ENCODE measurements at places on chromosomes 5 and 9.
A peak's percentile ranks its signal among the peaks of the same experiment; 100 is the strongest.

GRCh38 chr5:168914491-168914890, 335.3 kb upstream of the PANK3 start:
- no peak for DNase-seq

GRCh38 chr9:92671323-92671722, 1.4 kb upstream of the IPPK start:
- peak; percentile 37 for DNase-seq

GRCh38 chr5:68418201-68418600, 202.6 kb downstream of the PIK3R1 start:
- no peak for DNase-seq

DNA sequence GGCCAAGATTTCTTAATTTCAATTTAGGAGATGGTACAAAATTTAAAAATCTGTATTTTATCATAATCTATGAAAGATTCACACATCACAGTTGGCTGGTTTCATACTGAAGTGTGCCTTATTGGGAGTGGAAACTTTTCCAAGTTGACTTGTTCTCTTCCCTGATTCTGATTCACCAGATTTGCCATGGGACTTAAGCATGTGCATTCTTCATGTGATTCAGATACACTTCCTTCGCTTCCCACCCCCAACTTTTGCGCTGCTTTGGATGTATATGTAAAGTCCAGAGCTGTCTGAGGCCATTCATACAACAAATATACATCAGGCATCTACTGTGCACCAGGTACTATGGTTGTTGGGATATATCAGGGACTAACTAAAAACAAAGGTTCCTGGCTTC, 34.4 kb downstream of the CPEB4 start:
- no peak for DNase-seq

DNA sequence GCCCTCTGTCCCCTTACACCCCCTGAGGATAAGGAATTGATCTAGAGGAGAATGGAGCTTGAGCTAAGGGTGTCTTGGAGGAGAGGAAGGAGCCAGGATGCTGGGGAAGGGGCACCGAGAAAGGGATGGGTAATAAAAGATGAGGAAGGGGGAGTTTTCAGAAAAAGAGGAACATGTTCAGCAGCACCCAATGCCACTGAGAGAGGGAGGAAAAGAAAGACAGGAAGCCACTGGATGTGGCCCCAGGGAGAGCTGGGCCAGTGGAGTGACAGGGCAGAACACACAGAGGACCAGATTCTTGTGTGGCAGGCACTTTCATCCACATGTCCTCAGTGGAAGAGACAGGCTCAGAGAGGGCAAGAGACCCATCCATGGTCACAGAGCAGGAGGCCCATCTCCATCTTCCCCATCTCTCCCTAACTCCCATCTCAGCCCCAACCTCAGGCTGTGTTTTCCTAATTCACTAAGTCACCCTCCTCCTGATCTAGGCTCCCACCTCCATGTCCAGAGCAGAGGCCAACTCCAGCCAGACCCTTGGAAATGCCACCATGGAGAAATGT, 7.2 kb downstream of the PFN3 start:
- no peak for DNase-seq

DNA sequence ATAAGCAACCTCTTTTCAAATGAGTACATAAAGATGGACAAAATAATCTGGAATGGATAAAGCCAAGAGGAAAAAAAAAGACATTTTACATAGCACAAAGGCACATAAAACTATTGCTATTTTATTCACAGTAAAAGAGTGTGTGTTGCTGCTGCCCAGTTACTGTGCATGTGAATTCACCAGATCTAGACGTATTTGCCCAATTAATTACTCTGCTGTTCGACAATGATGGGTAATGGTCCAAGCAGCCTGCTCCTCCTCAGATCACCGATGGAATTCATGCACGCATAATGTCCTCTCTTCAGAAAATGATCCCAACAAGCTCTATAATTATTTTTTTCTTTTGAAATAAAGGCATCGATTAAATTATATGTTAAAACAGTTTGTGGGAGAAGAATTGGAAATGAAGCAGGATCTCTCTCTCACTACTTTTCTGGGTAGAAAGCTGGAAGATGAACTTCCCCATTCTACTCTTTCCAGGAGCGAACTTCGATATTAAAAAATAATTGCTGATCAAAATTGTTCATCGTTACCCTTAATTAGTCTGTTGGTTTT, 357.4 kb upstream of the CCNH start:
- no peak for DNase-seq

DNA sequence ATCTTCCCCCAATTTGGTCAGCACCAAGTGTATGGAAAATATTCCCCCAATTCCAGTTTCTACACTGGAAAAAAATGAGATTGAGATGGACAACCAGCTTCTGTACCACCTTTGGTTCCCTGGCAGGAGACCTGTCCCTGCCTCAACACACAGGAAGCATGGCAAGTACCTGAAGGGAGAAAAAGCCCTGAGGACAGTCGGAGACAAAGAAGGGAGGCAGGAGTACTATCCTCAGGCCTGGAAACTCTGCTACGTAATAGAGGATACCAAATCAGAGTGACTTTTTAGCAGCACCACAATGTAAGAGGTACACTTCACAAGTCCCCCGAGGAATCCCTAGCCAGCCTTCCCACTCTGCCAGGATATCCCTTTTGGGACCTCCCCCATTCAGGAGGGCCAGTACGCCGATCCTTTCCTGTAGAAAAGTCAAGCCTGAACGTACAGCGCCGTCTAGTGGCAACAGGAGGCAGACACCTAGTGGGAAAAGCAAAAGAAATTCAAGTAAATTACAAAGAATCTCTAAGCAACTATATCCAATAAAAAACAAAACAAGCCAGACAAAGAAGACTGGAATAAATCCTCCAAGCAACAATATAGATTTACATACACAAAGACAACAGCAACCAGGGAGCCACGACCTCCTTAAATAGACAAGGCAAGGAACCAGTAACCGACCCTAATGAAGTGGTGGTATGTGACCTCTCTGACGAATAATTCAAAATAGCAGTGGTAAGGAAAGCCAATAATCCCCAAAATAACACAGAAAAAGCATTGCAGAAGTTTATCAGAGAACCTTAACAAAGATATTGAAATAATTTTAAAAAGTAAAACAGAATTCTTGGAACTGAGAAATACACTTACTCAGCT, 63.3 kb upstream of the SLCO6A1 start:
- DNase-seq, result no peak

DNA sequence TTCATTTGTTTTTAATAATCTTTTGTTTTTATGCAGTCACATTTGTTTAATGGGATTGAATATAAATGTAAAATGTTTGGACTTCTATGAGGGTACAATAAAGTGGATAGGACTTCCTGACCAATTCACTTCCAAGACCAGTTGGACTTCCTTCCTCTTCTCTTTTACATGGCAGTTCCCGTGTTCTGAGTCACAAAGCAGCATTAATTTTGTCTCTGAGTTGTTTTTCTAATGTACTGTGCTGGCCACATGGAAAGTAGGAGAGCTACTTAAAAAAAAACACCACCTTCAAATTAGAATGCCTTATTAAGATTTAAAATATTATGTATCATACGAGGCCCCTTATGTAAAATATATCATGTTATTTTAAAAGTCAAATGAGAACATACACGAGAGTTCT, 87.3 kb downstream of the CCDC171 start:
- DNase-seq, result no peak

DNA sequence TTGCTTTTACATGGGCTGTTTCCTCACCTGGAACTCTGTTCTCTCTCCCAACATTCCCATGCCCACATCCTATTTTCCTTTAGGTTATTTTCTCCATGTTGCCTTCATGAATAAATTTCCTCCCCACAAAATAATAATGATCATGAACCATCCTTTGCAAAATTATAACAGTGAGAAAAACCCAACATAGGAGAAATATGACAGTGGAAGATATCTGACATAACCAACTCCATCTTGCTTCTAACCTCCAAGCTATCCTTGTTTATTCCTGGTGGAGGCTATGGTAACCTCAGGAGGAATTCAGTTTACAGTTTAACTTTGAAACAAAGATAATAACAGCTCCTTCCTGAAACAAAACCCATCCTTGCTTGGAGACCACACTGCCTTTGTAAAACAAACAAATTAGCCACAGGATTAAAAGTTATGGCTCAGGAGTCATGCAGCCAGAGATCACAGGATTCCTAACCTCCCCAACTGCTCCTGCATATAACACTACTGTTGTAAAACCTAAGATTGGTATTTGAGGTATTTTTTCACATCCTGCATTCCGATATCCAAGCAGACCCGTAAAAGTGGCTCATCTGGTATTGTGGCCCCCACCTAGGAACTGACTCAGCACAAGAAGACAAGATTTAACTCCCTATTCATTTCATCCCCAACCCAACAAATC, 212.4 kb downstream of the TRIM32 start:
- no peak for DNase-seq

DNA sequence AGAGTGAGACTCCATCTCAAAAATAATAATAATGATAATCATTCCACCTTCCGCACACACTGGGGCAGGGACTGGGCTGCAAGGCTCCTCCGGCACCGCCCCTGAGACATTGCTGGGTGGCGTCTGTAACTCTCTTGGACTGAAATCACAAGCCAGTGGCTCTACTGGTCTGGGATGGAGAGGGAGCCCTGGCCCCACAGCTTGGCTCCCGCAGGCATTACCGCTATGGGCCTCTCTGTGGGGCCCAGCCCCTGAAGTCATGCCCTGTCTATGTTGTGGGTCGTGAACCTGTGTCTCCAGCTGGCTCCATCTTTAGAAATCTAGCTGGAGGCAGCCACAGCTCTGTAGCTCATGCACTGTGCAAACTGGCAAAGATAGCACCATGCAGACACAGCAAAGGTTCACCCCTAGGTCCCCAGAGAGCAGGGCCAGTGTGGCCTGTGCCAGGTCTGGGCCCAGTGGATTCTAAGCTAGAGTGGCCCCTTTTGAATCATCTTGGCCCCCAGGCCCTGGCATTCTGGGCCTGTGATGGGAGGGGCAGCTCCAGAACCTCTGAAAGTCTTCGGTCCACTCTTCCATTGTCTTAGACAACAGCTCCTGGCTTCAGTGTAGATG, 36.1 kb upstream of the COL5A1 start:
- no peak for DNase-seq

DNA sequence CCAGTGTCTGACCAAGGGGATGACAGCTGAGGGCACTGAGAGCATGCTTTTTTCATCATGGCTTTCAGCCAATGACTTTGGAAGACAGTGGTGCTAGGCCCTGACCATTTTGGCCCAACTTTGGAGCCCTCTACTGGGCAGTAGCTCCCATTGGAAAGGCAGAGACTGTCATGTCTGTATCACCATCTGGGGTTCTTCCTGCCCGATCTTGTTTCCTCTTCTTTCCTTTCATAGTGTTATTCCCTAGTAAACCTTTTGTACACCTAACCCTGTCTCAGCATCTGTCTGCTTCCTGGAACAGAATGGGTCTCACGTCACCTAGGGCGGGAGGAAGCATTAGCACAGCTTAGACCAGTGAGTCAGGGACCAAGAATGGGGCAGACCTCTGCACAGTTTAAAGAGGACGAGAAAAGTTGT, 97.4 kb upstream of the MAST4 start:
- no peak for DNase-seq

GRCh38 chr9:2241836-2242741, 226.9 kb downstream of the SMARCA2 start:
- peak; percentile 83 for DNase-seq

DNA sequence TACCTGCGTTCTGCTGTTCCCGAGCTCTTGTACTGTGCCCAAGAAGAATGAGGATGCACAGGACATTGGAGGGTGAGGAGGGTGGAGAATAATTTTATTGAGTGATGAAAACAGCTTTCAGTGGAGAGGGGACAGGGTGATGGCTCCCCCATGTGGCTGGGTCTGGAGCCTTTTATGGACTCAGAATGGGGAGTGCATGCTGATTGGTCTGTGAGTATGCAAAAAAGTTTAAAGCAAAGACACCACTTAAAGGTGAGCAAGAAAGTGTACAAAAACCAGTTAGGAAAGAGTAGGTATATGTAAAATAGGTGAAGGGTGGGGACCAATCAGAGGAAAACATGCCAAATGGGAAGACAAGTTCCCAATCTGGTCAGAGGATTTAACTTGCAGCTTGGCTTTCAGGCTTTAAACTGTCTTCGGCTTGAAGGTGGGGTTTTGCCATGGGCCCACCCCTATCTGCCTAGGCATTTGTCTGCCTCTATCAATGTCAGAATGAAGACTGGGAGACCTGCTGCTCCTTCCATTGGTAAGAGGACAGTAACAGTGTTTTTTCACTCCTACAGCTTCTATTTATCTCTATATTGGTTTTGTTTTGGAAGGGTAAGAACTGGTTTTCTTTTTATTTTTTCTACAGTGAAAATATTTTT, 118.0 kb upstream of the RAI14 start:
- no peak for DNase-seq

DNA sequence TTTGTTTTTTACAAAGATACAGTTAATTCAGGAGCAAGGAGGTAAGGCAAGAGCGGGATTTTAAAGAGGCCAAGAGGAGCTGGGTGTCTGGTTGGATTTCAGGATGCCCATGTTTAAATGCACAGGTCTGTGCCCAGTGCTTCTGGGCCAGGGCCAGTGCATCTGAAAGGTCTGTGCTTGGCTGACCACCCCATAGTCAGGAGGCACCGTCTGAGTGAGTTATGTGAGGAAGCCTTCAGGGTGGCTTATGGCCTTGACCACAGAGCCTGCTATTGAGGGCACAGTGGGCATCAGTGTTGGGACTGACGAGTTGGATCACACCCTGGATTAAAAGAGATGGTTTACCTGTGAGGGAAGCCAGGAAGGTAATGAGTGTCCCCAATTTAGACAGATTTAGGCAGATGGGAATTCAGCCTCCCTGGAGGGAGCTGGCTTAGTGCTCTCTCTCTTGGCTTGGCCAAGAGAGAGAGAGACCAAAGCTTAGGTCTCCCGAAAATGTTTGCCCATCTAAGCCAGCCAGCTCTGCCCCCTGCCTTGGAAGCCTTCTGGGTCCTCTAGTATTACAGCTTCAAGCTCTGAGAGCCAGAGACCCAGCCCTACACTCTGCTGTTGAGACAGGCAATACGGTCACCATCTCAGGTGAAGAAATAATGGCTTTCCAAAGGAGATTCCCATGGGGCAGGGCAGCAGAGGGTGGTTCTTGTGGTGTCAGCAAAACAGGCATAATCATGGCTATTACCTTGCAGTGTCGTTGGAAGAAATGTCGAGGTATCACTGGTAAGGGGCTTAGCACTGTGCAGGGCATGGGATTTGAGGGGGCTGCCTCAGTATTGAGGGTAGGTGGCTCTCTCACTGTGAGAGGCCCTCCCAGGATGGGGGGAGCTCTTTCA, 68.6 kb downstream of the RGS3 start:
- no peak for DNase-seq

- peak; percentile 79 for DNase-seq
Measured at GRCh38 chr9:136551401-136552116, 5.7 kb upstream of the NOTCH1 start.

GRCh38 chr5:6488021-6488420, 39.4 kb downstream of the UBE2QL1 start:
- no peak for DNase-seq

- no peak for DNase-seq
Measured at GRCh38 chr9:132341177-132341840, 13.5 kb downstream of the SETX start.

DNA sequence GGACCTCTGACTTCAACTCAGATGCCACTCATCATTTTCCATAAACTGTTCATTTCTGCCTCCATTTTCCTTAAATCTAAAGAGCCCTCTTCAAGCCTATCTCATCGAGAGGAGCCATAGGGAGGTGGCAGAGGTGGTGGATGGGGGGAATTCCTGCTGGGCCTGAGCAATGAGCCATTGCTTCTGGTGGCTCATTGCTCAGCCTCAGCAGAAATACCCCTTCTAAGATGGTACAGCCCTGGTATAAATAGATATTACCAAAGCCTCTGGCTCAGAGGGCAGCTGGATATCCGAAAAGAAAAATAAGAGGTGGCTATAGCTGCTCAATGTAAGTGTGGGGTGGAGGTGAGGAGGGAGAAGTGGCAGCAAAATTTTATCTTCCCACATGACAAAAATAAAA, 313.5 kb downstream of the CAAP1 start:
- no peak for DNase-seq

- DNase-seq, result peak; percentile 12
Measured at GRCh38 chr5:172941067-172941516, 18.1 kb upstream of the RPL26L1 start.
